Activated naive CD4-positive, alpha-beta T cell treated with anti-CD3 and anti-CD28 coated beads, Interleukin-2, amount 50 U/mL, for 16 hours (primary cell): ENCODE measurements at places on chromosomes 11 and 22.

GRCh38 chr11:20561915-20562314 is 37.5 kb upstream of the SLC6A5 start:
- DNase-seq, result no peak

GRCh38 chr22:47854680-47855079 is 1092.2 kb downstream of the TBC1D22A start:
- no peak for DNase-seq

DNA sequence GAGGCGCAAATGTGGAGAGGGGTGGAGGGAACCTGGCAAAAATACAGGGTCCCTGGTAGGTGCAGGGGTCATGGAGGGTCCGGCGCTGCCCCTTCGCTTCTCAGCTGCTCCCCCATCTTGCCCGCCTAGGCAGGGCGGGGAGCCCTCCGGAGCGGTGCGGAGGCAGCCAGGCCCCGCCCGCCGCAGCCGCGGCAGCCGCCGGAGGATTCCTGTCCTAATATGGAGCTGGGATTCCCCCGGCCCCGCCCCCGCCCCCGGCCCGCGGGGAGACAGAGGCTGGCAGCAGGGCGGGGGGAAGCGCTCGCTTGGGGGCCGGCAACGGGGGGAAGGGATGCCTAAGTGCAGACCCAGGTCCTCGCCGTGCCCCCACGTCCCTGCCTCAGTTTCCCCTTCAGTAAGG is 1.0 kb upstream of the NPAS4 start:
- no peak for DNase-seq

DNA sequence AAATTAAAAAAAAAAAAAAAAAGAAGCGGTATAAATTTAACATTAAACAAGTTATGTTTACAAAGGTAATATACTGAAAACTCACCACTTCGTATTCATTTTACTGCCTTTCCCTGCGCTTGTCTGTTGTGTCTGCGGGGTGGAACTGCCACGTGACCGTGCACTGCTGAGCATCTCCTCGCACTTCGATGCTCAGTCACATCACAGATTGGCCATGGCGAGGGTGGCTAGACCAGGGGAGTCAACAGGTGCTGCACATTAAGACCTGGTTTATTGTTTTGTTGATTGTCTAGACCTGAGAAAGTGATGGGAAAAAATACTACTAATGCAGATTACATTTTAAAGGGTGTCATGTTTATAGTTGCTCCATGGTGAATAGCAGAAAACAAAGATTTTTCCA is 22.8 kb upstream of the TUB start:
- no peak for DNase-seq

DNA sequence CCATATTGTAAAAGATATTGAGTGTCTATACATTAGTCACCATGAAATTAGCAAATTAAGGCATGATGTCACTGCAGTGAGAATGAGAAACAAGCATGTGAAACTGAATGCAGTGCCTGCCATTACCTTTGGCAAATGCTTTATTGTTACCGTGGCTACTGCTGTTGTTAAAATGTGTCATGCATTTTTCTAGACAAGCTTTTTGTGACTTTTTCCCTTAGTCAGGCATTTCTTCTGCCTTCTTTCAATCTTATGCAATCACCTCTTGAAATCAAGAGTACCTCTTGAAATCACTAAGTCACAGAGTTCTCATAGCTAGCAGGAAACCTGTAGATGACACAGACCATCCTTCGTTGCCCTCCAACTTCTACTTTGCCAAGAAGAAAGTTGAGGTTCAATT is 461.7 kb upstream of the TENM4 start:
- DNase-seq, result no peak

DNA sequence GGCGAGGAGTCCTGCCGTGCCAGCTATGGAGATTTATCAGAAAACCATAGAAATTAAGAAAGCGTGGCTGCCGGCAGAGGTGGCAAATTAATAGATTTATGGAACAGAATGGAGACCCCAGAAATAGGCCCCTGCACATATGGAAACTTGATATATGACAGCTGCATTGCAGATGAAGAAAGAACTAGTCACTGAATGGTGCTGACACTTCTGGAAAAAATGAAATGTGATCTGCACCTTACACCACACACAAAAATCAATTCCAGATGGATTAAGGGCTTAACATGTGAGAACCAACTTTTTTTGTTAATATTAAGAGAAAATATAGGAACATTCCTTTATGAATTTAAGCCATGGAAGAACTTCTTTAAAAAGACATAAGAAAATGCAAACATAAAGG is 40.3 kb upstream of the TSKU start:
- no peak for DNase-seq

DNA sequence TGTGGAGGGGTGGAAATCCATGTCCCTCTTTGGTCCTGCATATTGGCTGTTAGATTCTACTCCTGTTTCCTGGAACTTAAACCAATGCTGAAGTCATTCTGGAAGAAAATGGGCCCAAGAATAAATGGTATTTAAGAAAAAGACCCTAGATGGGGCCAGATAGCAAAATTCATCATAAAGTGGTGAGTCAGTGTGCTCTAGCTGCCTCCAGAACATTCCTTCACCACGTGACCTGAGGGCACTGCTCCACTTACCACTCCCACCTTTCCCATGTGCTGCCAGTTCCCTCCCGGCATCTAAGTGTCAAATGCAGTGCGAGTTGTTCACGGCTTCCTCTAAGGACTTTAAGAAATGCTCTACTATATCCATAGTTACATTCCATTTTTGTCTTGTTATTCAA is 30.9 kb upstream of the NAP1L4 start:
- no peak for DNase-seq

DNA sequence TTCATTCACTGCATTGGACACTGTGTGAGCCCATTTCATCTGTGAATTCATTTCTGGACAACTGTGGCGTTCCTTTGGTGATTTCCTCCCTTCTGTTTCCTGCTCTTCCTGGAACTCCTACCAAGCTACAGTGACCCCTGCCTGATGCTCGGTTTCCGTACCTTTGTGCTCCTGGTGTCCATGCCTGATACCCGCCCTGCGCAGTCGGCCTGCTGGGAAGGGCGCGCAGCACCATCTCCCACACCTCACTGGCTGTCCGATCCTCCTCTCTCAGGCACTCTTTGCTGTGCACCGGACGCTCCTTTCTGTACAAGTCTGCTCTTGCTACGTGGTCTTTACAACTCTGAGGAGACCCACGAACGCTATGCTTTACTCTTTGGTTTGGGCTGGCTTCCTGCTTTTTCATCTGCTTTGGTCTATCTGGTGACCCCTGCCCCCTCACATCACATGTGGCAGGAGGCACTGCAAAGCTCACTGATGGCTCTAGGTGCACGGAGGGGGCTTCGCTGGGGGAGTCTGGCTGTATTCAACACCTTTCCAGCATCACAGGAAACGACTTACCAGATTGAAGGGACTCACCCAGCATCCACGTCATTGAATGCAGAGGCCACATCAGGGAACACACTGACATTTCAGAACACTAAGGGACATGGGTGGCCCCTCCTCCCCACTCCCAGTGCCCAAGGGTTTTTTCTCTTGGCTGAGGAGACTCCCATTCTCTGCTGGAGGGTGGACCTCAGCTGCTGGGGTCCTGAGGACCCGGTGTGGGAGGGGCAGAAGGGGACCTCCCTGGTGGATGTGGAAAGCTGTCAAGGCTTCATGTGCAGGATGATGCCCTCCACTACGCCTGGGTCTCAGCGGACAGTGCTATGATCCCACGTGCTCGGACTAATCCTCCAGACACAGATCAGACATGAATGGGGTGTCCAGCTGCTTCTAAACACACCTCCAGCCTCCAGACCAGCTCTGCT is 27.0 kb upstream of the MOB2 start:
- no peak for DNase-seq

DNA sequence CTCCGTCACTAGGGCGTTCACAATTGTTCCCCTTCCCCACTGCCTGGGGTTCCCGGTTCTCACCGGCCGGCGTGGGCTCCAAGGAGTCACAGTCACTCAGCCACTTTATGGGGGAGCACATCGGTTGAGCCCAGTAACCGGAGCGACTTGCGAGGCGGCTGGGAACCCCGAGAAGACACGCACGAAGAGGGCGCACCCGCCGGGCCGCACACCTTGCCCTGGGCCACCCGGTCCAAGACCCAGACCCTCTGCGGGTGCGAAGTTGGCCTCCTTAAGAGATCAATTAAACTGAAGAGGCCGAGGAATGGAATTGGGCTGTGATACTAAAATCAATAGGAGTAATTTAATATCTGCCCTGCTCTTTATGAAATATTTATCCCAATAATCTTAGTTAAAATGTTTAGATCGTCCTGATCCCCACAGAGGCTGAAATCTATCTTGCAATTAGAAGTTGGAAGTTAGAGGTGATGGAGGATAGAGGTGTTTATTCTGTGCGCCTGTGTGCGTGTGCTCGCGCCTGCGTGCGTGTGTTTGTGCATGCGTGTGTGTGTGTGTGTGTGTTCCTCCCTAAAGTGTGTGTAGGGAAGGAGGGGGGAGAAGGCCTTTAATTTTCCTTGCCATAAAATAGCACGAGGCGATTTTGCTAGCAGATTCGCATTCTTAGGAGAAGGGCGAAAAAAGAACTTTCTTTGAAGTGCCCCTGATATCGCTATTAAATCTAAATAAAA is 954 bp upstream of the MN1 start:
- DNase-seq, result no peak

DNA sequence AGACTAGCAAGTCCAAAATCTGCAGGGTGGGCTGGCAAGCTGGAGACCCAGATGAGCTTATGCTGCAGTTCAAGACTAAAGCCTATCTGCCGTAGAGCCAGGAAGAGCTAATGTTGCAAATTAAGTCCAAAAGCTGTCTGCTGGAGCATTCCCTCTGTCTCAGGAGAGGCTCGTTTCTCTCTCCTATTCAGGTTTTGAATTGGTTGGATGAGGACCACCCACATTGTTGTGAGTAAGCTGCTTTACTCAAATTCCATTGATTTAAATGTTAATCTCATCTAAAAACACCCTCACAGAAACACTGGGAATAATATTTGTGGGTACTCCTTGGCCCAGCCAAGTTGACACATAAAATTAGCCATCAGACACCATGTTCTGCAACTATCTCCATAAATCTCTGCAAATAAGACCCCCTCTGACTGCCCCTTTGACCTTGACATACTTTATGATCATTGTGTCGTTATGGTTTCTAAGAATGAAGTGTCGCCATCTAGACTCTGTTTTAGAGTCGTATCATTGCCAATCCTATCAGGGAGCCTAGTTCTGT is 16.8 kb upstream of the CUL5 start:
- no peak for DNase-seq

- peak; percentile 35 for DNase-seq
Observed at GRCh38 chr11:534396-535209, 773 bp downstream of the HRAS start.

- DNase-seq, result no peak
Observed at GRCh38 chr11:27352781-27353180, 10.2 kb downstream of the CCDC34 start.

DNA sequence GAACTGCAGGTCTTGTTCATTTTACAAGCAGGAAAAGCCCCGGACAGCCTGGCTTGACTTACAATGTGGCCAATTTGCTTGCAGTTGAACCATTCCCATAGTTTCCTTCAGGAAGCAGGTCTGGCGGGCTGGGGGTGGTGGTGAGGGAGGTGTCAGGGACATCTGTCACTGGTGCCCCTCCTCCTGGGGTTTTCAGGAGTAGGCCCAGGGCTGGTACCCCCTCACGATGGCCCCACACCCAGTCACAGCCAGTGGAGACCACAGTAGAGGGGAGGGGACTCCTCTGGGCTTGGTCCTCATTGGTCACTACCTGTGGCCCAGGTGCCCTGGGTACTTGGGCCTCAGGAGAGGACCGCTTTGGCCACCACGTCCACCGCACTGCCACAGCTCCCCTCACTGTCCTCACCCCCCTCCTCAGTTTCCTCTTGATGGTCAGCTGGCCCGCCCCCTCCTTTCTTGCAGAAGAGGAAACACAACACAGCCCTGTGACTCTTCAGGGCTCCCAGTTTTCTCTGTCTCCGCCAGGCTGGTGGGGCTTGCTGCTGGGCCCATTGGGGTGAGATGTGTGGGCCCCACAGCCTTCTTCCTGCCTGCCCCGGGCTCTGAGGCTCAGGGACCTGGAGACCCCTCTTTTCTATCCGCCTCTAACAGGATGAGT is 39.8 kb upstream of the SHISAL1 start:
- DNase-seq, result no peak

GRCh38 chr11:92226331-92227229 is 2.0 kb downstream of the FAT3 start:
- DNase-seq, result no peak

DNA sequence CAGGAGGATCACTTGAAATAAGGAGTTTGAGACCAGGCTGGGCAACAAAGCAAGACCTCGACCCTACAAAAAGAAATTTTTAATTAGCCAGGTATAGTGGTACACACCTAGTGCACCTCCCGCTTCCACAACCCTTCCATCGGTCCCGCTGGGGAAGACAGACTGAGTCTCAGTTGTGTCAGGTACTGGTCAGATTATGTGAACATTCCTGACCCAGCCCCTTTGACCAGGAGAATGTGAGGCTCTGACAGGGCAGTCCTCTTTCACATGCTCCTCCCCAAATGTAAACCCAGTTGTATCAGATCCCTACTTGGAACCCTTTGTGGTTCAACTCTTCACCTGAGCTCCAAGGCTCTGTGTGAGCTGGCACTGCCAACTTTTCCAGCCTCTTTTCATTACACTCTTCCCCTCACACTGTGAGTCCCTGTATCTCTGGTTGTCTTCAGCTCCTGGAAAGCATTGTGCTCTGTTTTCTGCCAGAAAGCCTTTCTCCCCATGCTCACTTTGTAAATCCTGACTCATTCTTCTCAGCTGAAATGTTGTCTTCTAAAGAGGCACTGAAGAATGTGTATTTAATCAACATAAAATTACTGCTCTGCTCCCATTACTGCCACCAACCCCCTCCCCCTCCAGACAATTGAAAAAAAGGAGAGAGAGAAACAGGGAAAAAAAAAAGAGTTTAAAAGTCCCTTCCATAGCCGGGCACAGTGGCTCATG is 2.1 kb upstream of the TTLL12 start:
- no peak for DNase-seq

DNA sequence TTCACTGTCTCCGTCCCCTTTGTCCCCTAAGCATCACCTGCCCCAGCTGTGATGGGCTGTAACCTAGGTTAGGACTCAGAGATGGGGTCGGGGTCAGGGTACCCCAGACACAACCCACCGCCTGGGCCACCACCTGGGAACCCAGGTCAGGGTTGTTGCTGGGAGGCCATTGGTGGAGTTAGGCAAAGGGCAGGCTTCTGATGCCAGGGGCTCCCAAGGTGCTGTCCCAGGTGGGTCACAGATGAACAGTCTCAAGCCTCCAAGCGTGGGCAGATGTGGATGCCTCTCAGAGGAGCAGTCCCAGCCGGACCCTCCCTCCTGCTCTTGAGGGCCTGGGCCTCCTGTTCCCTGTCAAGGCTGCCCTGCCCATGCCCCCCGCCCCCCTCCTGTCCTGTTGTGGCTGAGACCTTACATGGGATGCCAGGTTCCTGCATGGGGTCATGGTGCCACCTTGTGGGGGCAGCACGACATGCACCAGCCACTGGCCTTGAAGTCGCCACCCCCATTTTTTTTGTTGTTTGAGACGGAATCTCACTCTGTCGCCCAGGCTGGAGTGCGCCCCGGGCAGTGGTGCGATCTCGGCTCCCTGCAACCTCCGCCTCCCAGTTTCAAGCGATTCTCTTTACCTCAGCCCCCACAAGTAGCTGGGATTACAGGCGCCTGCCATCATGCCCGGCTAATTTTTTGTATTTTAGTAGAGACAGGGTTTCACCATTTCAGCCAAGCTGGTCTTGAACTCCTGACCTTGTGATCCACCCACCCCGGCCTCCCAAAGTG is 12.1 kb downstream of the GATD1 start:
- DNase-seq, result peak; percentile 65
